ENCODE measurements at places on chromosomes 7 and 10.

- no peak for DNase-seq
Observed at GRCh38 chr7:1463676-1464223, 4.5 kb upstream of the MICALL2 start.

DNA sequence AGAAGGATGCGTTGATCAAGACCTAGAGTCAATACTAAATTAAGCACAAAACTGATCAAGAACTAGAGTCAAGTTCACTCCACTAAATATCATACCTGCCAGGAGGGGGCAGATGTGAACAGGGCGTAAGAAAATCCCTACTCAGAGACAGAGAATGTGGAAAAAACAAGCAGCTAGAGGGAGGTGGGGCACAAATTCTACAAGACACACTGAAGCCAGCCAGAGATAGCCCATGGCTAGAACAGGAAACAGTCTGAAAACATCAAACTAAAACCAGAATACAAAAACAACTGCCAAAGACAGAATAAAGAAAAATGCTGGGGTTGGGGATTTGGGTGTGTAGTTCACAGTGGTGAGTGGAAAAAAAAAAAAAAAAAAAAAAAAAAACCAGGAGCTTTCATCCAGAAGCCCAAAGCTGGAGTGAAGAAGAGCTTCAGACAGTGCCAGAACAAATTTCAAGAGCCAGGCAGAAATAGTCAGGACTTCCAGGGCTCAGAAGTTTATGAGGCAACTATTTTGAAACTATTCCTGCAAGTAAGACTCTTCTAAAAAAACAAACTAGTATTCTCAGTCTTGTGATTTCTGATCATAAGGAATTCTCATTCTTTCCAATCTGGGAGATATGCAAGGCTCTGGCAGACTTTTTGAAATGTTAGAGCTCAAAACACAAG is 118.3 kb downstream of the CCDC71L start:
- DNase-seq, result no peak

DNA sequence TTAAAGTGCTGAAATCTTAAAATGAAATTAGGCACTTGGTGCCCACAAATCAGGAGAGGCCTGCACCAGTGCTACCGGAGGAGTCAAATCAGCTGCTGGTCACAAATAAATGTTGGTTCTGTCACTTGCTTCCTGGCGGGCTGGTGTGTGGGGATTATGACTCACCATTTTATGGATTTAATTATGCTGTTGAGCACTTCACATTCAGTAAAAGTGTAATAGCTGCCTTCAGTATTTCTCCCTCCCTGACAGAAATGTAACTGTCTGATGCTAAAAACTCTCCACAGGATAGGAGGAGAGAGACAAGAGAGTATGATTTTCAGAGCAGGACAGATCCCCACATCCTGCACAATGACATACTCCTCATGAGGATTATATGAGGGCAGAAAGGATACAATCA is 186.0 kb downstream of the JAZF1 start:
- no peak for DNase-seq

DNA sequence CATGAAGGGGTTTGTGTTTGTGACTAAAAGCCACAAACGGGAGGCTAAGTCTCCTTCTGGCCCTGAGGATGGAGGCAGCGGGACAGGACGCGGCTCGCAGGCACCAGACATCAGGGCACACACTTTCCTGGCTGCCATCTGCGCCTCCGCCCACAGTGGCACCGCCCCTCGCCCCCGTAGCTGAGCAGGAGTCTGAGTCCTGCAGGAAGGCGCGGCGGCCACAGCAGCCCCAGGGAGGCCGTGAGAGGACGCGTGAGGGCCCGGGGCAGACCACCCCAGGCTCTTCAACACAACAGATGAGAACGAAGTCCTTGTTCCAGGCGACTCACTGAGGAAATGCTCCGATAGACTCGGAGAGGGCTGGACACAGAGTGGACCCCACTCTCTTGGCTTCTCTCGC is 6.6 kb downstream of the ADGRA1 start:
- DNase-seq, result no peak

GRCh38 chr10:23436983-23437382 is 1.9 kb upstream of the OTUD1 start:
- no peak for DNase-seq

DNA sequence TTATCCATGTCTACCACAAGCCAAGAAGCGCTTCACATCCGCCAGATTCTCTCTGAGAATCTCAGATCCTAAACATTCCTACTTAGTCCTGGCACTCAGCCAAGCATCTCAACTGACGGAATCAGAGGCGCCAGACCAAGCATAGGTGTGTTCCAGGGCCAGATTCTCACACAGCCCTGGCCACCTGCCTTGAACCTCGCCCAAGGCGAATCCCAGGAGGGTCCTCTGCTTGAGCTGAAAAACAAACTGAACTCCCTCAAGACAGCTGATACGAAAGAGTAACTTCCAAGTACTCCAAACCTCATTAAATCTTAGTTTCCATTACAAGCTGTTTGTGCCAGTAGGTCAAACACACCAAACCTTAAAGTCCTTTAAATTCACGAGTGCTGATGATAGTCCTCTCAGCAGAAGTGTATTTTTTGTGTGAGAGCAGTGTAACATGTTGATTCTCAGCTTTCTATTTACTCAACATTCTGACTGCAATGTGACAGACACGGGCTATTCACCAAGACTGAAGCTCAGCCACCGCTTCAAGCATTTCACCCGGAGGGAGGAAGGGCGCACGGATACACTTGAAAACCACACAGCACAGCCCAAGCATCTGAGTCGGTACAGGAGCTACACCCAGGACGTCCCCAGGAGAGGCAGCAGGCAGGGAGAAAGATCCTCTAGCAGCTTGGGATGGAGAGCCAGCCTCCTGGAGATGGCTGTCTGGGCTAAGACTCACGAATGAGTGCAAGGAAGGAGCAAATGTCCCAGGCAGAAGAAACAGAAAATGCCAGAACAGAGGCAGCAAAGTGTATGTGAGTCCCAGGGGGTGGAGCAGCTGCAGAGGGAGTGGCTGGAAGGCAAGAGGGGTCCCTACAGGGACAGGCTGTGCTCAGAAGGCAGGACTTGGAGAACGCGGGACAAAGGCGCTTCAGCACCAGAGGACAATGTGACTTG is 6.0 kb downstream of the PARD3 start:
- DNase-seq, result no peak

DNA sequence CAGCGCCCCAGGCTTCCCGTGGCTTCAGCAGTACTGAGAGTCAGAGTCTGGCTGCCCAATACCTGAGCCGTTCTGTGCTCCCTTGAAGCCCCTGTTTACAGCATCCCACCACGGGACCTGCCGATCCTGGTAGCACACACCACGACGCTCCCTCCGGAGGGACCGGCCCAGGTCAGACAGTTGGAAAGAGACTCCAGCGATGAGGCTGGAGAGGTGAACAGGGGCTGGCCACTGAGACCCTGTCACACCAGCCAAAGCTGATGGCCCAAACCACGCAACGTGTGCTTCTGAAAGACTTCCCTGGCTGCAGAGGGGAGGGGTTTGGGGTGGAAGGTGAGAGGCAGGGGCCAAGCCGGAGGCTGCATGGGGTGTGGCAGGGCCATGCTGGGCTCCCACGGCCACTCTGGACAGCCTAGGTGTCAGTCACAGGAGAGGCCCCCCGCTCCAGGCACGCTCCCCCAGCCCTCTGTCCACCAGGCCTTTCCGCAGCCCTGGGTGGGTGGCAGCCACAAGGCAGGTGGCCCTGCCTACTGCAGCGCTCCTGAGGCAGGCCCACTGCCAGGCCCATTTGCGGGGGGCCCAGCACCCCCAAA is 140.2 kb upstream of the CHST15 start:
- no peak for DNase-seq

DNA sequence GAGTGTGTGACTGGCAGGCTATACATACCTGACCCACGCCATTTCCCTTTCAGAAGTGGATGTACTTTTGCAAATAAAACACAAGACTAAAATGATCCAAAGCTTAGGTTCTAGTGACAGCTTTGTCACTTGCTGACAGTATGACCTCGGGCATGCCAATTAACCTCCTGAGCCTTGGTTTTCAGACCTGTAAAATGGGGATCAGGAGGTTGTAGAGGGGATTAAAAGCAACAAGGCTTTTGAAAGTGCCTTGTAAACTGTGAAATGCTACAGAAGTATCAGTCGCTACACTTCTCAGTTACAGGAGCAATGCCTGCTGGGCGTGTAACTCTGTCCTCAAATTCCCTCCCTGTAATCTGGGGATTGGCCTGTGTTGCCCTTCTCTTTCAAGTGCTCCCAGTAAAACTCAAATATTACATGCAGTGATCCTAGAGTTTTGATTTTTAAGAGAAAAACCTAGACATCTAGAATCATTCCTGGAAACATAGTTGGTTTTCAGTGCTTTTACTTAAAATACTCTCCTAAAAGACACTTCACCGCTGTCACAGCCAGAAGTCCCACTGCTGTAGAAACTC is 8.8 kb upstream of the GRB10 start:
- DNase-seq, result no peak

- no peak for DNase-seq
Observed at GRCh38 chr10:47365431-47366180, 17.4 kb downstream of the RBP3 start.

DNA sequence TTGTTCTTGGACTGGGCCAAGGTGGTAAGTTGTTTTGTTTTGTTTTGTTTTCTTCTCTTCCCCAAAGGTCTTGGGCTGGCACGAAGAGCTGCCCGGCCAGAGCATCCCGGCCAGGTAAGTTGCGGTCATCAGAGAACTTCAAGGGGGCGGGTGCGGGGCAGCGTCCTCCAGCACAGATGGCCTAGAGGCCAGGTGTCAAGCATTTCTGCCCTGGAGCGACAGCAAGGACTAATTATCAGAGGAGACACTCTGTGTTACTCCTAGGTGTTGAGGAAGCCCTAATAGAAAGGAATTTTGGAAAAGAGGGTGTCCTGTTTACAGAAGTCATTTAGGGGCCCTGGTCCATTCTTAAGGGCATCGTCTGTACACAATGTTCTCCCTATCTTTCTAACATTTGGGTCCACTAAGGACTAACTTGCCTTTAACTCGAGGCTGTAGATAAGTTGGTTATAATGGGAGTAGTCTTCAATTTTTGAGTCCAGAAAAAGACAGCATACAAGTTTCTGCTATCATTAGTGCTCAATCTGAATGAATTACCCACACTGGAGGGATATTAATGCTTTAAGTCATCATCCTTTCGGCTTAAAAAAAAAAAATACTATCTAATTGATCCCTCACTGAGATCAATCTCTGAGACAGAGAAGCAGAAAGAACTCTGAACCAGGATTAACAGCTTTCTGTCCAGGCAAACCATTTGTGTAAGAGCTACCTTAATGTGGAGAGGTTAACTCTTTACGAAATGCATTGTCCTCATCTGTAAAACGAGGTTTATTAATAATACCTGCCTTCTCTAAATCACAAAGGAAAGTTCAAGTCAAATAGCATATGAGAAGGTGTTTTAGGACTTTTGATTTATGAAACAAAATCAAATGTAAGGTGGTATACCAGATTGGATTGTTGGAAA is 1.5 kb downstream of the ITGB8 start:
- DNase-seq, result no peak

GRCh38 chr10:57968328-57969016 is 299.2 kb downstream of the IPMK start:
- DNase-seq, result peak; percentile 47

DNA sequence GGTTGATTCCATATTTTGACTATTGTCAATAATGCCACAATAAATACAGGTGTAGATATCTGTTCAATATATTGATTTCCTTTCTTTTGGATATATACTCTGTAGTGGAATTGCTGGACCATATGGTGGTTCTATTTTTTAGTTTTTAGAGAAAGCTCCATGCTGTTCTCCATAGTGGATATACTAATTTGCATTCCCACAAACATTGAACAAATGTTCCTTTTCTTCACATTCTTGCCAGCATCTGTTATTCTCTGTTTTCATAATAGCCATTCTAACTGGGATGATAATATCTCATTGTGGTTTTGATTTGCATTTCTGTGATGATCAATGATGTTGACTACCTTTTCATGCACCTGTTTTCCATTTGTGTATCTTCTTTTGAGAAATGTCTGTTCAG is 973.7 kb downstream of the REEP3 start:
- no peak for DNase-seq

- DNase-seq, result no peak
Observed at GRCh38 chr7:82428186-82428961, 15.2 kb downstream of the CACNA2D1 start.

DNA sequence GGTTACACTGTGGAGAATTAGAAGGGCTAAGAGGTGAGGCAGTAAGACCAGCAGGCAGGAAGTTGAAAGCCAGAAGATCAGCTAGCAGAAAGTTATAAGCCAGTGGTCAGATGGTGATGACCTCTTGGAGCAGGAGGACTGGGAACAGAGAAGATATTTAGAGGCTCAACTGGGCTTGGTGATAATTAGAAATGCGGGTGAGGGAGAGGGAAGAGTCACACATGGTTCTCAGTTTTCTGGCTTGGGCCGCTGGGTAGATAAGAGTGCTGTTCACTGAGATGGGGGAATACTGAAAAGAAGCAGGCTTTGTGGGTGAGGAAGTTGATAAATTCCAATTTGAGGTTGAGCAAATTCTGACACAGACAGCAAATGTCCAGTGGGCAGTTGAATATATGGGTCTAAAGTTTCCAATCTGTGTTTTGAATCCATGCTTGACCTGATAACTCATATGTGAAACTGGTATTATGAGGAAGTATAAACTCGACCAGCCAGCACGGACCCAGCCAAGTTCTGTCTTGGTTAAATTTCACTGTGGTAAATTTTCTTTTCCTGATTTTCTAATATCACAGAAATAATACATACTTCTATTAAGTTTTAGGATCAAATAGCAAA is 22.7 kb downstream of the LSMEM1 start:
- DNase-seq, result no peak

- DNase-seq, result no peak
Observed at GRCh38 chr7:21086688-21087087, 300.0 kb upstream of the SP8 start.

DNA sequence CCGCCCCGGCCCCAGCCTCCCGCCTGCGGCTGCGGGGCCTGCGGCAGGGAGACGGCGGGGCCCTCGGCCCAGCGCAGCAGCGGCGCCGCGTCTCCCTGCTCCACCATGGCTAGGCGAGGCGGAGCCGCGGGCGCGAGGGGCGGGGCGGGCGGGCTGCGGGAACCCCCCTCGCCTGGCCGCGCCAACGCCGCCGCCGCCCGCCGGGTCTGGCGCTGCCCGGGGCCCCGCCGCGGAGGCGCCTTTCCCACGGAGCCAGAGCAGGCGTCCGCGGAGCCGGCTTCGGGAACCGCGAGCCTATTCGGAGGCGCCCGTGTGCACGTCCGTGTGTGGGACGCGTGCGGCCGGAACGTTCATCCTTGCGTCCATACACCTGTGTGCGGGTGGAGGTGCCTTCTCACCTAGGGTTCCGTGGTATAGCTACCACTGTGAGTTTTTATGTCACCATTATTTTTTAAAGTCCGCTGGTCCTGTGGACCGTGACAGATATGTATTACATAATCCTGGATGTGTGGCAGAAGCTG is at the start of gene DENND11:
Gene DENND11, minus strand, starts transcription at position 120 of the 521 bp plus-strand sequence. Its CDS starts 13 bp downstream, at position 107.
- DNase-seq, result peak; percentile 64
